Right renal cortex interstitium (tissue), 3 donors: ENCODE measurements at places on chromosomes 5 and 9. TPM values are rescaled to one million over a fixed set of nuclear protein-coding genes. Genes with fewer than 3 reads are reported as not detected.

DNA sequence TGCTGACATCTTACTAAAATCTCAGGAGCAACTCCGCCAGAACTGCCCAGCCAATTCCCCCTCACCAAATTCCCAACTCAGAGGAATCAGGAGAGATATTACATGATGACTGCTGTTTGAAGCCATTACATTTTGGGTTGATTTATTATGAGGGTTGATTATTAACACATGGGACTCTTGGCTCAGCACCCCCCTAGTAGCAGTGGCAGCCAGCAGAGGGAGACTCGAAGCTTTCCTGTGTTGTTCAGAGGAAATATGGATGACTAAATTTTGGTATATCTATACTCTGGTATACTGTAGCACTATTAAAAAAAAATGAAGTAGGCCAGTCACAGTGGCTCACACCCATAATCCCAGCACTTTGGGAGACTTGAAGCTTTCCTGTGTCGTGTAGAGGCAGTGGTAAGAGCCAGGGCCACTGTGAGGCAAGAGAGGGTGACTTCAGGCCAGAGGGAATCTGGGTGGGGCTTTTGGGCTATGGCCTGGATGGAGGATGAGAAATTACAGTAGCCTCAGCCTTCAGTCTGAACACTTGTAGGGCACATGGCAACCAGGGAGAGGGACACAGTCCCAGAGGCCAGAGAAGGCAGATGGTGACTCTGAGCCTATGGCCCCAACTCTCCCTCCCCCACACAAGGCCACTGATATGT, 111.4 kb downstream of the LHX2 start:
- no peak for DNase-seq

- no peak for DNase-seq
These were observed 95.3 kb upstream of the NR3C1 start for GRCh38 chr5:143498821-143499220.

DNA sequence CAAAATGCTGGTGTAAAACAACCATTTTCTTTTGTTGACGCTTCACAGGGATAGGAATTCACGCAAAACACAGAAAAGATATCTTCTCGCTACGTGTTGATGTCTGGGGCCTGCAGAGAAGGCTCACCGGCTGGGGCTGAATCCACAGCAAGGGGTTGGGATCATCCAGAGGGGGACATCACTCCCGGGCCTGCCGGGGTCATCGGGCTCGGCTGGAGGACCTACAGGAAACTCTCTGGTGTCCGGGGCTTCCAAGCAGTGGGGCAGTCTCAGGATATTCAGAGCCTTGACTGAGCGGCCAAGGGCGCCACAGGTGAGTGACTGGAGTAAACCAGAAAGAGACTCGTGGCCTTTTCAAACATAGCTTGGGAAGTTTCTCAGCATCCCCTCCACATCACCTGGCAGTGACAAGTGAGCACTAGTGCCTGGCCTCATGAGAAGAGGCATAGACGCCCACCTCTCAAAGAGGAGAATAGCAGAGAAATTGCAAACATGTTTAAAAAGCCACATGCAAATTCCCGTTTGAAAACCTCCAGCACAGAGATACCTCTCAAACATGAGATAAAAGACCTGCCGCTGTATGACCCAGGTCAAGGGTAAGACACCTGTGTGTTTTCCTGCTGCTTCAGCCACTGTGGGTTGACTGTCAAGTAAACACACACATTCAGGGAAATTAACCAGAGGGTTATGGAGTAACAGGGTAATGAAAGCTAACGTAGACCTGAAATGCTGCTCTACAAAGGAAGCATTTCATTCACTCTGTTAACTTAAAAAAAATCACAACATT, 50.8 kb upstream of the SIMC1 start:
- no peak for DNase-seq

DNA sequence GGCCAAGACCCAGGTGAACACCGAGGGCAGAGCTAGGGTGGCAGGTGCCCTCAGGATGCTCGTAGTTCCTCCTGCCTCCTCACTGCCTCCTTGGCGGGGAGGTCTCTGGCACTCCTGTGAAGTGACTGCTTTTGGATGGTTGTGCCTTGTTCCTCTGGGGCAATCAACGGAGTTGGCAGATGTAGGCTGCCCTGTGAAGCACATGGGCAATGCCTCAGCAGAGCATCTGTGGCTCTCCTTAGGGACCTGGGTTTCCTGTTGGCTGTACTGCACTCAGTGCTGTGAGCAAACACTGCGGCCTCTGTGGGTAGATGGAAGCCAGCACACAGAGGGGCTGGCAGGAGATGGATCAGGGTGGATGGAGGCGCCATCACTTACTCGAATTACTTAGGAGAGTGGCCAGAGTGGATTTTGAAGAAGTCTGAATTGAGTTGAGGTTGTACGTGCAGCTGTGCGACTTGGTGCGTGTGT, 71.4 kb upstream of the COL5A1 start:
- no peak for DNase-seq

- DNase-seq: no peak
These were observed 57.9 kb upstream of the BNC2 start for GRCh38 chr9:16928179-16928945.

DNA sequence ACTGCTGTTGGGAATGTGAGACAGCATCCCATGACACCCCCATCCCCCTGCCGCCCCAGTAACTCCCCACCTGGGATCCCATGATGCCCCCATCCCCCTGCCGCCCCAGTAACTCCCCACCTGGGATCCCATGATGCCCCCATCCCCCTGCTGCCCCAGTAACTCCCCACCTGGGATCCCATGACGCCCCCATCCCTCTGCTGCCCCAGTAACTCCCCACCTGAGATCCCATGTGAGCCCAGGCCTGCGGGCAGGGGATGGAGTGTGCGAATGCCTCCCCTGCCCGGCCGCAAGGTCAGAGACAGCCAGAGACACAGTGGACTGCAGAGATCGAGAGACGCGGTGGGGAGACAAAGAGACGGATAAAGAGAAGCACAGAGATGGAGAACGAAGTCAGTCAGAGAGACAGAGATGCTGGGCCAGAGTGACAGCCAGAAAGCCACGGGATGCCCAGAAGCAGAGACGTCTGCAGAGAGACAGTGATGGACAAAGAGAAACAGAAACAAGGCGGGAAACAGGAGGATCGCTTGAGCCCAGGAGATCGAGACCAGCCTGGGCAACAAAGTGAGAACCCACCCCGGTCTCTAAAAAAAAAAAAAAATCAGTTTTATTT, 992 bp downstream of the SH2D3C start:
- DNase-seq: no peak

DNA sequence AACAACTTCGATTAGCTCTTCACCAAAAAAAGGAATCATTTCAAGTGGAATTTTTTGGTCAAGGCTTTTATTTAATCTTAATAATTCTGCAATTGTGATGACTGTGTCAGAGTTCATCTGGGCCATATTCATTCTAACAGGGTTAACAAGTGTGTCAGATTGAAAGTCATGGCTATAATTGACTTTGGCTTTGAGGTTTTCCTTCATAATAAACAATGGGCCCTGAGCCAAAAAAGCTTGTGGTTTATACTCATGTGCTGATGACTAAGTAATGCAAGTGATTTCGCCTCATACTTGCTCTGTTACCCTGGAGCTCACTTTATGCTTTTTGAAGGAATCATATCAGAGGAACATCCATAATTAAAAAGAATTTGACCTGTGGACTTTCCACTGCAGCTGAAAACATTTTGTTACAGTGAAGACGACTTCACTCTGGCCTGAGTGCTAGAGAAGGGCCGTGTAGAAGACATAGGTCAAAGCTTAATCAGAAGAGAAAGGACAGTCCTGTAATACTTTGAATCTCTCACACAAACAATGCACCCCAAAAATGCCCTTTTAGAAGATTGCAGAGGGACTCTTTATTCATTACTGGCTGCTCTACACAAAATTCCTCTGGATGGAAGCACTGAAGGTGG, 101.7 kb downstream of the GDNF start:
- no peak for DNase-seq

GRCh38 chr9:110545705-110546104, 33.8 kb downstream of the SVEP1 start:
- DNase-seq: no peak

GRCh38 chr9:34644766-34645314, 1.6 kb upstream of the GALT start:
- DNase-seq: no peak

- no peak for DNase-seq
These were observed 32.3 kb downstream of the NRG2 start for GRCh38 chr5:140010798-140011197.

- DNase-seq: no peak
These were observed 13.6 kb downstream of the SLF1 start for GRCh38 chr5:94632024-94632423.

DNA sequence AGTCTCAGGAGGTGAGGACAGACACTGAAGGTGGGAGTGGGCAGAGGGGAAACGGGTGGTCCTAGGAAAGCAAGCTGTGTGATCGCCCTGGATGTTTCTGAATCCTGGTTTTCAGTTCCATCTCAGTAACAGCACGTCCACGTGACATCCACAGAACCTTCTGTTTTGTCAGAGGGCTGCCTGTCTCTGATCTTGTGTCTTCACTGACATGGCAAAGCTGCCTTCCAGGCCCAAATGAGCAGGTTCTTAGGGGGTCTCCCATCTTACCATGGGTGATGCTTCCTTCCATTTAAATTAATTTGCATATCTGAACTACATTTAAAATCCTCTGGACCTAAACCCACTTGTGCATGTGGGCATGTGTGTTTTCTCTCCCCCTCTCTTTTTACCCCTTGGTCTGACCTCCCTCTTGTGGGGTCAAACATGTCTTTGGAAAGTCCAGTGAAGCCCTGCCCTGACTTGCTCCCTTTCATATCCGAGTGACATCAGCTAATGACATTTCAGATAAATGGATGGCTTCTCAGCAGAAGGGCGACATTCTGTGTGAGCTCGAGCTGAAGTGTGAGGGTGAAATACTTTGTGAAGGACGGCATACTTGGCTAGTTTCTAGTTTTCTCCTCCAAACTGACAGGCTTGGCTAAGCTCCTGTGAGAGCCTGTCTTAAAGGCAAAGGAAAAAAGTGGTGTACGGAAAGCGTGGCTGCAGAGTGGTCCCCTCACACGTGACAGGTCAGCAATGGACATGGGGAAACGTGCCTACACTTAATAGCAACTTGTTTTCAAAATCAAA, 204.8 kb upstream of the S1PR3 start:
- DNase-seq: no peak

DNA sequence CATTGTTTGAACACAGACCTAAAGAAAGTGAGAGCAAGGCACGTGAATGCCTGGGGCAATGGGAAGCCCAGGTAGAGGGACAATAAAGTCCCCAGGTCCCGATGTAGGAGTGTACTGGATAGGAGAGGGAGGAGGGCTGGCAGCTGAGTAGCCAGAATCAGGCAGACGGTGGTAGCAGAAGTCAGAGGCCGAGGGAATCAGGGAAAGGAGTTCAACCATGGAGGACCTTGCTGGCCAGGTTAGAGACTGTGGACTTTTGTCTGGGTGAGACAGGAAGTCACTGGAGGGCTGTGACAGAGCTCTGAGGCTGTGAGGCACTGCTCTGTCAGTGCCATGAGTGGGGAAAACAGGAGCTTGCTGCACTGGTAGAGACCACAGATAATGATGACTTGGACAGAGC, 248.2 kb downstream of the EFNA5 start:
- no peak for DNase-seq

DNA sequence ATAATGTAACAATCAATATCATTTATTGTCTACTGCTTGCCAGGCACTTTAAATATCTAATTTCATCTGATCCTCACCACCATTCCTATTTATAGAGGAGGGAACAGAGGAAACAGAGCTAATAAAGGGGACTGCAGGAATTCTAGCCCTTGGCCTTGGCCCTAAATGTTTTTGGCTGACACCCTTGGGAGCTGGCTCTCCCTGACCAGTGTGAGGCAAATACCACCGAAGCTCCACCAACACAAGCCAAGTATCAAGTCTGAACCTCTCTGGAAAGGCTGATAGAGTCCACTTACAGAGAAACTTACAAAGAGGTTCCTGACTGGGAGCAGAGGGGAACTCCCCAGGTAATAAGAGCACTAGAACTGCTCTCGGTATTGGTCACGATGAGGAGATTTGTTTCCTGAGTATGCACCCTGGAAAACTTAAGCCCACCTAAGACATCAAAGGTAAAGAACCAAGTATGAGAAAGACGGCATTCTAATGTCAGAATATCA, 243.1 kb upstream of the PANK3 start:
- no peak for DNase-seq

GRCh38 chr9:94767331-94768072, 41.0 kb downstream of the AOPEP start:
- no peak for DNase-seq

DNA sequence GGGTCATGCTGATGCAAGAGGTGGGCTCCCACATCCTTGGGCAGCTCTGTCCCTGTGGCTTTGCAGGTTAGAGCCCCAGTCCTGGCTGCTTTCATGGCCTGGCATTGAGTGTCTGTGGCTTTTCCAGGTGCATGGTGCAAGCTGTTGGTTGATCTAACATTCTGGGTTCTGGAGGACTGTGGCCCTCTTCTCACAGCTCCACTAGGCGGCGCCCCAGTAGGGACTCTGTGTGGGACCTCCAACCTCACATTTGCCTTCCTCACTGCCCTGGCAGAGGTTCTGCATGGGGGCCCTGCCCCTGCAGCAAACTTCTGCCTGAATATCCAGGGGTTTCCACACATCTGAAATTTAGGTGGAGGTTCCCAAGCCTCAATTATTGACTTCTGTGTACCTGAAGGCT, 150.1 kb downstream of the NNT start:
- DNase-seq: no peak

GRCh38 chr9:26244661-26245451, 566.6 kb upstream of the TUSC1 start:
- DNase-seq: no peak

- no peak for DNase-seq
These were observed 34.9 kb upstream of the TEK start for GRCh38 chr9:27073841-27074728.

- DNase-seq: no peak
These were observed 368.0 kb upstream of the SEMA6A start for GRCh38 chr5:116942622-116943021.

DNA sequence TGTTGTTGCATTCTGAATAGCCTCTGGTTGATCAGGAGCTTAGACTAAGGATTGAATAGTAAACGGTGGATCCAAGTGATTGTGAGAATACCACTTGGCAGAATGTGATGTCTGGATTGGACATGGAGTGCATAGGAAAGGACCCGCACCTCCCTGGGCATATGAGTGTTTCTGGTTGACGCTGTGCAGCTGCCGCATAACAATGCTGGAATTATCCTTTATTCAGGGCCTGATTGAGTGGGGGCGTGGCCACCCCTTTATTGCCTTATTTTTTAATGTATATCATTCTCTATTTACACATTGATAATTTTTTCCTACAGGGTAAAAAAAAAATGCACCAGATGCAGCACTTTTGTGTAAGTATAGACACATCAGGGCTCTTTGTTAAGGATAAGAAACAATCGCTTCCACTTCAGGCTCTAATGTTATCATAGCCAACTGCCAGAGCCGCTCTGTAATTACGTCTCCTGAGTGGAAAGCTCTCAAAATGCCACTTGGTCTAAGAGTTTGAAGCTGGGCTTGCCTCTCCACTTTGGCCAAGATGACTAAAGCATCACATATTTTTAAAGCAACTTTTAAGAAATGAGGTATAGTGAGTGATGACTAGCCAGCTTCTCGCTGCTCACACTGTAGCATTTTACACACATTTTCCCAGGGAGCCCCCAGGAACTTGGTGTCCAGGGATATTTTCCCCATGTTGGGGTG, 5.7 kb downstream of the FGD3 start:
- no peak for DNase-seq

PGM5 gene
- 49.6 TPM for polyA plus RNA-seq

ZNF879 gene
- polyA plus RNA-seq: 9.9 TPM

ENDOG gene
- polyA plus RNA-seq: 9.6 TPM

ARID3C gene
- polyA plus RNA-seq: 0.21 TPM

CYSRT1 gene
- 5.6 TPM for polyA plus RNA-seq

FCHSD1 gene
- polyA plus RNA-seq: 11.6 TPM

IL13 gene
- polyA plus RNA-seq: not detected

KCNIP1 gene
- 13.9 TPM for polyA plus RNA-seq

ESM1 gene
- polyA plus RNA-seq: 13.3 TPM

ADAMTS19 gene
- polyA plus RNA-seq: 7.3 TPM

ASTN2 gene
- polyA plus RNA-seq: 17.1 TPM

CDC20B gene
- 0.87 TPM for polyA plus RNA-seq
